ENCODE measurements at places on chromosomes 7 and 10. TPM values are rescaled to one million over a fixed set of nuclear protein-coding genes. Genes with fewer than 3 reads are reported as not detected.
A peak's percentile ranks its signal among the peaks of the same experiment; 100 is the strongest.

The FAM13C gene
- polyA plus RNA-seq: 3.4 TPM

GRCh38 chr7:92427193-92427592 is 20.1 kb upstream of the GATAD1 start:
- DNase-seq: no peak

DNA sequence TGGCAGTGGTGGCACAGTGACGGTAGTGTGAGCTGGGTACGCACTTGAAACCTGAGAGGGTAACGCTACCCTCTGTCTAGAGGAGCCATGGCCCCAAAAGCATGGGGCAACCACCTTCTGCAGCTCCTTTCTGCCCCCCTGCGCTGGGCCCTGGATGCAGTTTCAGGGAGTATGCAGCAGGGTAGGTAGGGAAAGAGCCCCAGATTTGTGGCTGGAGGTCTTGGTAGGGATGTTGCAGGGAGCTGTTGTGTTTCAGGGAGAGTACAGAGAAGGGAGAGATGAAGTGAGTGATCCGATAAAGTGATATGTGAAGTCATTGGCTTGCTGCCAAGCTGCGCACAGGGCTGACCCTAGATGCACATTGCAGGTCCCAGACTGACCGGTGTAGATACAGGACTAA is 2.7 kb upstream of the PGAM2 start:
- DNase-seq: peak; percentile 54

GRCh38 chr7:85290269-85290668 is 103.4 kb upstream of the SEMA3D start:
- DNase-seq: no peak

- no peak for DNase-seq
Observed at GRCh38 chr10:116201011-116201410, 72.0 kb downstream of the GFRA1 start.

- peak; percentile 58 for DNase-seq
Observed at GRCh38 chr7:19117870-19118608, 603 bp upstream of the TWIST1 start.

Measured in right cardiac atrium (tissue), 5 donors.